ENCODE measurements at places on chromosomes 12 and 14. TPM values are rescaled to one million over a fixed set of nuclear protein-coding genes. Genes with fewer than 3 reads are reported as not detected.
A peak's percentile ranks its signal among the peaks of the same experiment; 100 is the strongest.

LMO3 gene
- 28.2 TPM for total RNA-seq

PLA2G1B gene
- total RNA-seq: 1.2 TPM

SLC22A17 gene
- total RNA-seq: 25.8 TPM

DNAJC22 gene
- 0.24 TPM for total RNA-seq

DPF3 gene
- 0.65 TPM for total RNA-seq

- DNase-seq: peak; percentile 91
These were observed at the start of gene PLEKHH1 for GRCh38 chr14:67532998-67533753. TSS of gene PLEKHH1 (plus strand) at chr14:67533290. CDS start at chr14:67541868, 8,578 bp downstream.

- DNase-seq: no peak
These were observed 5.5 kb downstream of the PPP2R3C start for GRCh38 chr14:35116242-35116641.

- no peak for DNase-seq
These were observed 71.2 kb downstream of the RASSF8 start for GRCh38 chr12:26029736-26030022.

DNA sequence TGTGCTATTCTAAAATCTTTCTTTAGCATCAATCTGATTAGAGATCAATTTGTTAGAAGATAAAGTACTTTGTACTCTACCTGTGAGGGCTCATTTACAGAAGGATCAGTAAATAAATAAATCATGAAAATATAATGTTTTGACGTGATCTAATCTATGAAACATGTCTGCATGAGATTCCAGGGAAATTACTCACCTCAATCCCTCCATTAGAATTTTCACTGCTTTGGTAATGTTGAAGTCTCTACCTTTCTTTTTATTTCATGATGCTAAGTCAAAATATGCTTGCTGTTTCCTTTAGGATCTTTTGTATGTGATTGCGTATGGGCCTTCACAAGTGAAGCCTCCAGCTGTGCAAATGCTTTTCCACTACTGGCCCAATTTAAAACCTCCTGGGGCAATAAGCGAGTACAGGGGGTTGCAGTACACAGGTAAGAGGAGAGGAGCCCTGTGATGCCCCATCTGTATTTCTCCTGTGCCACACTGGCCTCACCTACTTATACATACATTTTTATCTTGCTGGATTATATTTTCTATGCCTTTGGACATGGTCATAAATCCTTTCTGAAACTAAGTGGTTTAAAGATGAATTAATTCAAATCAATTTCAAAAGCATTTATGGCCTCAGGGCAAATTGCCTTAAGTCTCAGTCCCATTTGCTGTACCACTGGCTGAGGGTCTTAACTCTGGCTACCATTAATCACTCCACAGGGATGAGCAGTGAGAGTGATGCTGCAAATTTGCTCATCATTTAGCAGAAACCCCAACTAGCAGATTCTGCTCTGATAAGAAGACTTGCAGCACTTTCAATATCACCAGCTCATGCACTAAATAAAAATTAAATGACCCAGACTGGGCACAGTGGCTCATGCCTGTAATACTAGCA is 66.4 kb downstream of the UNC79 start:
- DNase-seq: no peak

DNA sequence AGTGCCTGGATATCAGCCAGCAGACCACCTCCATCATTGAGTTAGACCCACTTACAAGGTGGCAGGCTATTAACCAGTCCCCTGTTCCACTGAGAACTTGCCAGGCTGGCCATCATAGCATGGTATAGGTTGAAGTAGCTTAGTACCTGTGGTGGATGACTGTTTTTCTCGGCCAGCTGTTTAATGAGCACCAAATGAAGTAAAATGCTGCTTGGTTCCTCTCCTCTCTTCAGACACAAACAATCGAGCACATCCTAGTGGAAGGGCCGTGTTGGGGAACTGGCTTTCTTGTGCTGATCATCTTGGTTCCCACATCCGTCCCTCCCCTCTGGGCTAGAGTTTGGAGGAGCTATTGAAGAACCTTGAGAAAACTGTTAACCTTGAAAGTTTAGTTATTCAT is 486.2 kb downstream of the RAD51B start:
- no peak for DNase-seq

DNA sequence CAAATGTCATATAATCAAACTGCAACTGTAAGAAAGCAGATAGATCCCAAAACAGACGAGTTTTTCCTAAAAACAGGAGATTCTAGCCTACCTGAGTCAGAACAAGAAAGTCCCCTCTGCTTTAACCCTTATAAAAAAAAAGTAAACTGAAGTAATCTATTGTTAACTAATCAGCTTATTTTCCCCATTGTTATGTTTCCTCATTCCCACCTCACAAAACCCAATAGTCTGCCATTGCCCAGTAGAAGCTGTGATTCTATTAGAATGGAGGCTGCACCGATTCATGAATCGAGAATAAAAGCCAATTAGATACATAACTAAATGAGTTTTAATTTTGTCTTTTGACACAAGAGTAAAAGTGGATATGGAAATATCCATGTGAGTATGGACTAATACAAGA is 115.4 kb downstream of the MED13L start:
- no peak for DNase-seq

DNA sequence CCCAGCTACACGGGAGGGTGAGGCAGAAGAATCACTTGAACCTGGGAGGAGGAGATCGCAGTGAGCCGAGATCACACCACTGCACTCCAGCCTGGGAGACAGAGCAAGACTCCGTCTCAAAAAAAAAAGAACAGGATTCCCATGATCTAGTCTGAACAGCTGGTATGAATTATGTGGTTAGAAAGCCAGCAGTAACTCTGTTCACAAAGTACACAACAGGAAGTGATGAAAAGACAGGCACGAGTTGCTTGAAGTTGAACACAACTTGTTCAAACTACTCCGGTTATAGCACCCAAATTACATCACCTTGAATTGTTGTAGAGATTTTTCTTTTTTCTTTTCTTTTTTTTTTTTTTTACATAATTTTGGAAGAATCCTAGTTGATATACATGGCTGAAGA is 238.8 kb upstream of the RGS6 start:
- DNase-seq: no peak

DNA sequence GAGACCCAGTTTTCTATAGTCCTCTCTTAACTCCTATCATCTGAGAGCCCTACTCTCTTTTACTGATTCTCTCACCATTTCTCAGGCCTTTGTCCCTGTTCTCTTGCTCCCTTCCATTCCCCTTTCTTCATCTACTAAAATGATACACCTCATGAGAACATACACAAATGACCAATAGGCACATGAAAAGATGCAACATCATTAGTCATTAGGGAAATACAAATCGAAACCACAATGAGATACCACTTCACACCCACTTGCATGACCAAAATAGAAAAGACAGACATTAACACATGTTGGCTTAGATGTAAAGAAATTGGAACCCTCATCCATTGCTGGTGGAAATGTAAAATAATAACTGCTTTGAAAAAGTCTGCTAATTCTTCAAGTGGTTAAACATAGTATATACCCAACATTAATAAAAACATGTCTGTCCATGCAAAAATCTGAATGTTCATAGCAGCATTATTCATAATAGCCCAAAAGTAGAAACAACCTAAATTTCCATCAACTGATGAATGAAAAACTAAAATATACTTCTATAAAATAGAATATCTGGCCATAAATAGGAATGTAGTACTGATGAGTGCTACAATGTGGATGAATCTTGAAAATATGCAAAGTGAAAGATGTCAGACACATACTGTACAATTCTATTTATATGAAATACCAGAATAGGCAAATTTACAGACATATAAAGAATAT is 66.0 kb downstream of the DENND5B start:
- DNase-seq: no peak

- DNase-seq: peak; percentile 92
These were observed 9.2 kb upstream of the INF2 start for GRCh38 chr14:104680056-104680805.

GRCh38 chr14:25607192-25607591 is 557.2 kb upstream of the STXBP6 start:
- DNase-seq: no peak

DNA sequence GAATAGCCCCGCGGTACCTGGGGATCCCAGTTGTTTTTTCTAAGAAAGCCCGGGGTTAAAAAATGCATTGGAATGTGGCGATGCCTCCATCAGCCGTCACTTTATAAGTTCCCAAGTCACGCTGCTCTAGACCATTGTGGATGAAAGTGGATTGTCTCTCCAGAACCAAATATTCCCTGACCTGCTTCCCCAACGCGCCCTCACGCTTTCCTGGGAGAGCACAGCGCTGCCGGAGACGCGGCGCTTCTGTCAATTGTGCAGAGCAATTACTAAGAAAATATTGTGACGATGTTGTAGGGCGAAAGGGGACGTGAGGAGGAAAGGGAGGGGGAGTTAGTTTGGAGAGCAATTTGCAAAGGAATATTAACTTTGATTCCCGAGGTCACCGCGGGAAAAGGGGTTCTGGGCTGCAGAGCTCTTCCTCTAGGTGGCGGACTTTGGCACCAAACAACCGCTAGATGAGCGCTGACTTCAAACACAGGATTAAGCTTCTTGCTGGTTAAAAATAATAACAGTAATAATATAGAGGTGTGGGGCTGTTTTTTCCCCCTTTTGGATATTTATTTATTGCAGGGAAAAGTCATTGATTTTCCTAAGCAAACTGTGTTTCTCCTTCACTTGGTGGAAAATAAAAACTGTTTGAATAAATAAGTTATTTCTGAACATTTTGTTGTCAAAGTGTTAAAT is 9.6 kb upstream of the FOXG1 start:
- no peak for DNase-seq

DNA sequence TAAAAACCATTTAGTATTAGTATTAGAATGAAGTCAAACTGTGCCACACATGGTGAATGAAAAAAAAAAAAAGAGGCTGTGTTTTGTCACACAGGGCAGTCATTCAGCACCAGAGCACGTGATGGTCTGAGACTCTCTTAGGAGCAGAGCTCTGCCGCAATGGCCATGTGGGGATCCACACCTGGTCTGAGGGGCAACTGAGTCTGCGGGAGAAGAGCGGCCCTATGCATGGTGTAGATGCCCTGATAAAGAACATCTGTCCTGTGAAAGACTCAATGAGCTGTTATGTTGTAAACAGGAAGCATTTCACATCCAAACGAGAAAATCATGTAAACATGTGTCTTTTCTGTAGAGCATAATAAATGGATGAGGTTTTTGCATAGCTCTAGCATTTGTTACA is 12.2 kb upstream of the BDKRB1 start:
- no peak for DNase-seq

DNA sequence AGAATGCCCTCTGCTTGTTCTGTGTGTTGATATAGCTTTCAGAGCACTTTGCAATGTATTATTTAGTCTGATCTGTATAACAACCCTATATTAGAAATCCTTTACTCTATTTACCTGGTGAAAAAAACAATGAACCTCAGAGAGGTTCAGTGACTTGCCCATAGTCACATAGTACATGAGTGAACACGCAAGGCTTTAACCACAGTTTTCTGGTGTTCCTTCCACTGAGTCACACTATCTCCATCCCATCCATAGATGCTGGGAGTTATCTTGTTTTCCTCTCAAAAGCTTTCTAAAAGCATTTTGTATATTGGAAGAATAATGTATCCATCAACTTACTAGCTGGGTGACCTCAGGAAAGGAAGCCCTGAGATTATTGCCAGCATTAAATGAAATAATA is 104.5 kb downstream of the NT5DC3 start:
- no peak for DNase-seq

DNA sequence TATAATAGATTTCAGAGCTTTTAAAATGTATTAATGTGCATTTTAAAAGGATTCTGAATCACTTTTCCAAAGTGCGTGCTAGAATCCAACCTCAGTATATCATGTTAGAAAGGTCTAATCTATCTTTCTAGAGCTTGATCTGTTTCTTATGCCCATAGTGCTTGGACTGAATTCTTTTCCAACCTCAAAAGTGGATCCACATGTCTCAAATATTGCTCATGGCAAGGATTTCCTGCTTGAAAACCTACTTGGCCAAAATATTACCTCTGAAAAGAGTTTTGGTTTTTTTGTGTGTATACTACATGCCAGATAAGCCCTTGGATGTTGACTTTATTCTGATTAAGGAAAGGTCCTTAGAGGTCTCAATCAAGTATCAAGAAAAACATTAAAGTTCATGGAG is 16.9 kb upstream of the SLC6A15 start:
- DNase-seq: no peak

DNA sequence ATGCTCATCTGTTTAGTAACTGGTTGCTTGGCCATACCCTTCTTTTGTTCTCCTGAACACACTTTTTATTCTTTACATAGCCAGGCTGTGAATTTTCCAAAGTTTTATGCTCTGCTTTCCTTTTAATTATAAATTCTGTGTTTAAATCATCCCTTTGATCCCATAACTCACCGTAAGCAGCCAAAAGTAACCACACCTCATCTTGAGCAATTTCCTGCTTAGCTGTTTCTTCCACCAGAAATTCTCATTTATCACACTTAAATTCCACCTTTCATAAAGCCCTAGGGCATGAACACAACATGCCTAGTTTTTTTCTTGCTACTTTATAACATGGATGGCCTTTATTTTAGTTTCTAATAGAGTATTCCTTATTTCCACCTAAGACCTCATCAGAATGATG is 510.7 kb downstream of the C12orf50 start:
- DNase-seq: no peak

- DNase-seq: no peak
These were observed 28.4 kb downstream of the AREL1 start for GRCh38 chr14:74684434-74684833.

- DNase-seq: no peak
These were observed 432.2 kb downstream of the RAD51B start for GRCh38 chr14:68251769-68252100.

GRCh38 chr14:64507376-64508156 is 3.0 kb downstream of the ZBTB1 start:
- no peak for DNase-seq

DNA sequence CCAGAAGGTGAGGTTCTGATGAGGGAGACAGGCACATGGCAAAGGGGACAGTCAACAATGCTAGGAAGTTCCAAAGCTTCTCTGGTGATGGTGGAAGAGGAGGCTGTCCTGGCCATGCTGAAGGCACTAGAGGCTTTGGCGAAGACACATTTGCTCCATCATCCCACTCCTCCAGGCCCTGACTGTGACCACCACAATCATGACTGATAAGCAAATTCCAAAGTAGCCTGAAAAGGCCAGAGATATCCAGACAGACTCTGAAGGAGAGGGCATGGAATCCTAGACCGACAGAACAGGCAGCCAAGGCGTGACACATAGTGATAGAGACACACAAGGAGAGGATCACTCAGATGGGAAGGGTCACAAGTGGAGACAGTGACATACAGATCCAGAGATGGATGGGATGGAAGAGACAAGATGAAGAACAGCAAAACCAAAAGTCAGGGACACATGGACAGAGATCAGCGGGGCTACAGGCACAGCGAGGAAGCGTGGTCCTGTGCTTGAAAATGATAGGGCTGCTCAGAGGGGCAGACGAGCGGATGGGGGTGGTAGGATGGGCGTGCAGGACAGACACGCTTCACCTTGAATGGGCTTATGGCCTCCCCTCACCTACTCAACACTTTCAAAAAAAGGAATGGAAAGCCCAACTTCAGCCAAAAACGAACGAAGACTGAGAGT is 1.3 kb downstream of the ZFHX2 start:
- DNase-seq: no peak

GRCh38 chr12:105801351-105801750 is 337.4 kb downstream of the NUAK1 start:
- no peak for DNase-seq

GRCh38 chr14:92938890-92939671 is 16.1 kb downstream of the CHGA start:
- DNase-seq: no peak

GRCh38 chr14:104421892-104422828 is 157.4 kb upstream of the C14orf180 start:
- no peak for DNase-seq

Data from aorta (tissue), 5 donors.